ENCODE measurements at places on chromosomes 1 and 21.

DNA sequence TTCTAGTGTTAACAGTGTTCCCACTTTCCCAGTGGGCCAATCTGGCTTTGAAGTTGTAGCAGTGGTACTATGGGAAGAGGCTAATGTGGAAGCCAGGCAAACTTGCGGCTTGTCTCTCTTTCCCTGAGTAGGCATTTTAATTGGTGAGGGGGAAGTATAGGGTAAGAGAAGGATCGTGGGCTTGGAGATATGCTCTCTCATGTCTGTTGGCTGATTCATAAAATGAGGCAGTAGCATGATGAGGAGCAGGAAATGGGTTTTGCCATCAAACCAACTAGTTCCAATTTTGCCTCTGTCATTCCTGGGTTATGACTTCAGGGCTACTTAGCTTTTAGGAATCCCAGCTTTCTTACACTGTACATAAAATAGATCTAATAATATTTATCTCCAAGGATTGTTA is 12.1 kb downstream of the C8A start:
- DNase-seq, result no peak

DNA sequence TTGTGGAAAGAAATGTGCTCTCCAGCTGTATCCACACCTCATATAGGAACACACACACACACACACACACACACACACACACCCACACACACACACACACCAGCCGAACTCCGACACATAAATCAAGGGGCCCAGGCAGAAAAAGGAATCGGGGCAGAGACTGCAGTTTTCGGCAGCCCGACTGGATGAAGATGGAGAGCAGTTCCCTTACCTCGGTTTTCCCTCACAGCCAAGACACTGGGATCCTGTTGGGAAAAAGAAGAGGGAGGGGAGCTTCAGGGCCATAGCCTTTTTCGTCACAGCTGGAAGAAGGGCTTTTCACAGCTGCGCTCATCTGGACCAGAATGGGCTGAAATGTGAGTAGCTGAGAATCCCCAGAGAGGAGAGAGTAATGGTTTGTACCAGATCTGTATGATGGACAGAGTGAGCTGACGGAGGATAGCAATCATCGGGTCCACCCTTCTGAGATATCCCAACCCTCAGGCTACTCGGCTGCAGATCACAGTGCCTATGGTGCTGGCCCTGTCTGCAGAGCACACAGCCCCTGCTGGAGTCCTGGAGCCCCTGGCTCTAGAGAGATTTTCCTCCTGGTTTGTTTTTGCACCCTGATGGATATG is 37.7 kb downstream of the PIK3C2B start:
- no peak for DNase-seq

DNA sequence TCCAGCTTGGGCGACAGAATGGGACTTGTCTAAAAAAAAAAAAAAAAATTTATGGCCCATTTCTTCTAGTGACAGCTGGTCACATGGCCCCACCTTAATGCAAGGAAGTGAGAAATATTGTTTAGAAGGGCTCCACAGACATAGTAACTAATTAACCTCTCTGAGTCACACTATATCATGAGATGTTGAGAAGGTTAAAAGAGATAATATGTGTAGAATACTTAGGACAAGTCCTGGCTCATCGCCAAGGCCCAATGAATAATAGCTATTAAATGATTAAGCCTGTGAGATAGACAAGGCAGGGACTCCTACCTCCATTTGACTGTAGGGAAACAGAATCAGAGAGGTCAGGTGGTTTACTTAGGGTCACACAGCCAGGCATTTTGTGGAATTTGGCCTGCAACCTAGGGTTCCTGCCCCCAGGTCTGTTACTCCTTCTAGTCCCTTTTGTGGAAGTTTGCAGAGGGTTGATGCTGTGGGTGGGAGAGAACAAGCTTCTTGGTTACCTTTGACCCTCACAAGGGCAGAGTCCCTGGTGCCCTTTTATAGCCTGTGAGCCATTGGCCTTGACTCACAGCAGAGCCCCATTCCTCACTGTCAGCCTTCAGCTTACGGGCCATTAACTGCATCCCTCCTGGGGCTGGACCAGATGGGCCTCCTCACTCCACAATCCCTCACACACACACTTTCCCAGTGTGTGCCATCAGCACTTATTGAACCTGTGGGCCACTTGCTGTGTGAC is 48.5 kb downstream of the OPRD1 start:
- DNase-seq, result no peak

DNA sequence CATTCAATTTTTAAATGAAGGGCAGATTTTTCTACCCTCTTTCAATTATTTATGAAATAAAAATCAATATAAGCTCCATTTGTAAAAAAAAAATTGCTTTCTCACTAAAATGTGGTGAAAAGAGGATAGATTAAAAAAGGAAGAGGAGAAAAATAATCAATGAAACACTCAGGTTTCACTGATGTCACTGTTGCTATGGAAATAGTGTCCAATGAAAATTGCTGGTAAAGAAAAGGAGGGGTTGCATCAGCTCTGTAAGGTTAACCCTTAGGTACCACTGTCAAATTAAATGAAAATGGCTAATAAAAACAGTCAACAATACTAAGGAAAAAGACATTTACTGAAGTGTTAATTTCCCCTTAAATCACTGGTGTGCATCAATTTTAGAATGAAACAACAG is 91.6 kb upstream of the TTC39A start:
- DNase-seq, result peak; percentile 61

DNA sequence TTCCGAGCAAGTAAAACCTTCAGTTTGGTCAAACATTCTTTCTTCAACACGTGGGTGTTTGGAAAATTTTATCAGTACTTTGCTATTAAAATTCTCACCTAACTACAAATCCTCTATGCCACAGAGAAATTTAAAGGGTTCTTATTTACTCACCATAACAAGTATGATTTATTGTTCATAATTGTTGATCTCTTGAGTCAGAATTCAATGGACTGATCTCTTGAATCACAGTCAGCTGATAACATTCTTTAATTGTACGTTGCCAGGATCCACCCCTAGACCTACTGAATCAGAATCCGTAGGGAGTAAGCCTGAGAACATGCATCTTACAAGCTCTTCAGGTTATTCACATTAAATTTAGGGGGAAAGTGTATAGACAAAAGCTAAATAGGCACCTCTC is 51.2 kb downstream of the DIPK1A start:
- DNase-seq, result peak; percentile 34

Measured in NCI-H460 (cell line).